PC-3 (cell line): ENCODE measurements at places on chromosomes 6 and 20. TPM values are rescaled to one million over a fixed set of nuclear protein-coding genes. Genes with fewer than 3 reads are reported as not detected.

- H3K4me1 ChIP-seq: peaks cover 12% of the 10 kb centered on the region
- H3K36me3 ChIP-seq: peaks cover 29% of the 10 kb centered on the region; the same call in 1 of the 2 replicates
- no peak overlapping the region for H3K27ac ChIP-seq
- no peaks in the 10 kb centered on the region for H3K27me3 ChIP-seq
These were observed 26.2 kb downstream of the CCDC167 start for GRCh38 chr6:37473364-37474095.

GRCh38 chr6:14454473-14454775 lies 336.9 kb downstream of the CD83 start:
- no peak for DNase-seq
- H3K36me3 ChIP-seq: no peaks in the 10 kb centered on the region
- no peak overlapping the region for H3K27ac ChIP-seq
- H3K27me3 ChIP-seq: no peaks in the 10 kb centered on the region
- H3K4me3 ChIP-seq: no peak overlapping the region
- H3K4me1 ChIP-seq: peaks cover 22% of the 10 kb centered on the region

TRAPPC3L gene
- total RNA-seq: not detected in 2 replicates

FUT9 gene
- 0.04 TPM in 1 of 2 replicates, not detected in the other for total RNA-seq

- DNase-seq: no peak
- no peaks in the 10 kb centered on the region for H3K36me3 ChIP-seq
- H3K27me3 ChIP-seq: peaks cover 38% of the 10 kb centered on the region
- H3K27ac ChIP-seq: no peak overlapping the region
- H3K4me1 ChIP-seq: no peaks in the 10 kb centered on the region
These were observed 21.6 kb upstream of the CHRNA4 start for GRCh38 chr20:63382551-63383300.

DNA sequence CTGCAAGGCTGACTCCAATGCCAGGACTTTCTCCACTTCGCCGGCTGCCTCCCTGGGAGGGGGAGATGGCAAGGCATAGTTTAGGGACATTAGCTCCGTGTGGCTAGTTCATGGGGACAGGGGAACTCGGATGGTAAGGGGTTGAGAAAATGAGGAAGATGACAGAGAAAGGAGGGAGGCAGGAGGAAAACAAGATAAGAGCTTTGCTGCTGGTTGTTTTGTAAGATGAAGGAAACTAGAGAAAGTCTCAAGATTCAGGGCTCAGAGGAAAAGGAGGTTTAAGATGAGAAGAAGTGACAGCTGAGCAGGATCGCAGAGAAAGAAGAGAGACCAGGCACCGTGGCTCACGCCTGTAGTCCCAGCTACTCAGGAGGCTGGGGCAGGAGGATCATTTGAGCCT lies 180.9 kb upstream of the RREB1 start:
- no peak overlapping the region for H3K27ac ChIP-seq
- DNase-seq: no peak
- no peaks in the 10 kb centered on the region for H3K27me3 ChIP-seq
- no peak overlapping the region for H3K4me3 ChIP-seq
- peaks cover 12% of the 10 kb centered on the region for H3K4me1 ChIP-seq

DNA sequence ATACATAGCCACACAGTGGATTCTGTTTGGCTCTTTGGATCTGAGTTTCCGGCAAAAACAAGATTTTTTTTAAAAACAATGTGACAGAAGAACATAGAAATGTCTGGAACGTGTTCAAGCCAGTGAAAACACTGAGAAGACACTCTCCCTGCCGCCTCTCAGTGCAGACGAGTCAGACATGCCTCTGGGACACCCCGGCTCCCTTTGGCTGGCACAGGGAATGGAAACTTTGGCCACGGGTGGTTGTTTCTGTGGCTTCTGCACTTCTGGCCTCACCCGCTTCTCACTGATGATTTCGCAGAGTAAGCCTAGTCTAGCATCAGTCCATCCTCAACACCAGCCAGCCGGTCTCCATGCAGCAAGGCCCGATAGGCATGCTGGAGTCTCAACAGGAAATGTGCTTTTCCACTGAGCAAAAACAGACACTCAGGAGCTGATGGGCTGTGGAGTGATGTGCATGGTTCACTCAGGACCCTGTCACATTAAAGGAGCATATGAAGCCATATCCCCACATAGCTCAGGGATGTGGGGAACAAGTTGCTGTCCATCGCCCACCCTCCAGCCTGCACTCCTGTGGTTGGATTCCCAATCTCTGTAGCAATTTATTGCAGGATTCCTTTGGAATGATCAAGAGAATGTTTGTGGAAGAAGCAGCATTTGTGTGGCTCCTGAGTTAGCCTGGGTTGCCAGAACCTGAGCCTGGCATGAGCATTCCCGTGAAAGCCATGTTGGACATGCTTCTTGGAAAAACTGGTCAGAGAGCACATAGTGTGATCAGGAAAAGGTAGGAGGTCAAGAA lies 262.0 kb upstream of the RIN2 start:
- peaks cover 8% of the 10 kb centered on the region; the same call in 1 of the 2 replicates for H3K4me1 ChIP-seq
- no peak for DNase-seq
- H3K27ac ChIP-seq: no peak overlapping the region
- H3K27me3 ChIP-seq: peaks cover 49% of the 10 kb centered on the region
- H3K36me3 ChIP-seq: no peaks in the 10 kb centered on the region
- H3K4me3 ChIP-seq: no peak overlapping the region

DNA sequence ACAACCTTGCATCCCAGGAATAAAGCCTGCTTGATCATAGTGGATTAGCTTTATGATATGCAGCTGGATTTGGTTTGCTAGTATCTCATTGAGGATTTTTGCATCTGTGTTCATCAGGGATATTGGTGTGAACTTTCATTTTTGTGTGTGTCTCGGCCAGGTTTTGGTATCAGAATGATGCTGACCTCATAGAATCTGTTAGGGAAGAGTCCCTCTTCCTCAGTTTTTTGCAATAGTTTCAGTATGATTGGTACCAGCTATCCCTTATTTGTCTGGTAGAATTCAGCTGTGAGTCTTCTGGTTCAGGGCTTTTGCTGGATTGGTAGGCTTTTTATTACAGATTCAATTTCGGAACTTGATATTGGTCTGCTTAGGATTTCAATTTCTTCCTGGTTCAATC lies 132.5 kb downstream of the ZFAND3 start:
- no peak overlapping the region for H3K27ac ChIP-seq
- H3K36me3 ChIP-seq: no peaks in the 10 kb centered on the region
- H3K4me1 ChIP-seq: no peaks in the 10 kb centered on the region
- no peak overlapping the region for H3K4me3 ChIP-seq

SLC35D3 gene
- total RNA-seq: not detected in 2 replicates

DNA sequence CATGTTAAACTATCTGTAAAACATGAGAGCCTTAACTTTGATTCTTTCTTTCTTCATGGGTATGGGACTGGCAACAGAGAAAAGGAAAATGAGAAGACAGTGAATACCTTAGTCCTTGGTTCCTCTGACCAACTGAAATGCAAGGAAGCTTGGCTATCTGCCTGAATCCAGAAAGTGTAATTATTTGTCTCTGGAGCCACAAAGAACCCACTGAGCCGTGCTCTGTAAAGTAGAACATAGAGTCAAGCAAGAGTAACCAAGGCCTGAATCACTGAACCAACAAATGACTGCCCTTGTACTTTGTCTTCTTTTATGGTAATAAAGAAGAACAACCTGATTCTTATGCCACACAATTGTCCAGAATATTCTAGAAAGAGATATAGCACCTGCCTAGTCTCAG lies 27.6 kb downstream of the PKHD1 start:
- no peak overlapping the region for H3K4me3 ChIP-seq
- no peaks in the 10 kb centered on the region for H3K27me3 ChIP-seq
- H3K27ac ChIP-seq: no peak overlapping the region
- DNase-seq: peak; percentile 60

MAS1 gene
- not detected in 2 replicates for total RNA-seq

BPIFA1 gene
- not detected in 2 replicates for total RNA-seq

CAGE1 gene
- total RNA-seq: 0.29 TPM in 1 of 2 replicates, not detected in the other

DZANK1 gene
- total RNA-seq: 2.6 and 3.2 TPM in 2 replicates

- 0 out of 2 replicates have a peak overlapping the region, but pooled peaks have one; percentile 69 for H3K27ac ChIP-seq
- H3K4me3 ChIP-seq: peak overlapping the region; percentile 74
- no peaks in the 10 kb centered on the region for H3K36me3 ChIP-seq
These were observed 4.7 kb upstream of the TUBB2A start for GRCh38 chr6:3162067-3162497.

DNA sequence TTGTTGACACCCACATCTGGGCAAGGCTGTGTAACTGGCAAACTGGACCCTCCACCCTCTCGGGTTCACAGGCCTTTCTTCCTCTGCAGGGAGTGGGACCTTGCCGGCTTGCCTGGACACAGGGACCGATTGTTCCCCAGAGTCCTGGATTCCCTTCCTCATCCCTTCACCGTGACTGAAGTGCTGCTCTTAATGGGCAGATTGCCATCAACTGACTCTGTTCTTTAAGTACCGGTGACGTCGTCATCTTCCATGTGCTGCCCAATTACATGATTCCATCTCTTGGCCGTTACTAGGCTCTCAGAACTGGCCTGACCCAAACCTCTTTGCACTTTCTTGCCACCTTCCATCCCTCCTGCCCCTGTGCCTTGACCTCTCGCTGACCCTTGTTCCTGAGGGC lies 85.4 kb downstream of the EYA4 start:
- no peaks in the 10 kb centered on the region for H3K36me3 ChIP-seq
- H3K4me3 ChIP-seq: no peak overlapping the region
- DNase-seq: no peak
- H3K27me3 ChIP-seq: no peaks in the 10 kb centered on the region
- H3K27ac ChIP-seq: no peak overlapping the region
- no peaks in the 10 kb centered on the region for H3K4me1 ChIP-seq

- peak; percentile 81 for DNase-seq
- H3K27ac ChIP-seq: no peak overlapping the region
- H3K4me1 ChIP-seq: no peaks in the 10 kb centered on the region
- no peak overlapping the region for H3K4me3 ChIP-seq
These were observed 17.6 kb upstream of the TM9SF4 start for GRCh38 chr20:32091888-32092346.
